ENCODE measurements at places on chromosomes 7 and 10. TPM values are rescaled to one million over a fixed set of nuclear protein-coding genes. Genes with fewer than 3 reads are reported as not detected.

The ZNF248 gene
- 5.5 TPM for total RNA-seq

The PRLHR gene
- total RNA-seq, result not detected

The SEC31B gene
- total RNA-seq, result 17.5 TPM

The MEIG1 gene
- 1.1 TPM for total RNA-seq

The CXCL12 gene
- not detected for total RNA-seq

The ANLN gene
- total RNA-seq, result 44.6 TPM

All from activated naive CD8-positive, alpha-beta T cell treated with anti-CD3 and anti-CD28 coated beads for 36 hours (primary cell).